ENCODE measurements at places on chromosomes 2 and 18.

GRCh38 chr2:135219226-135219625 is 167.1 kb downstream of the RAB3GAP1 start:
- no peak for DNase-seq

GRCh38 chr2:148642112-148642744 is 2.3 kb upstream of the EPC2 start:
- no peak for DNase-seq

DNA sequence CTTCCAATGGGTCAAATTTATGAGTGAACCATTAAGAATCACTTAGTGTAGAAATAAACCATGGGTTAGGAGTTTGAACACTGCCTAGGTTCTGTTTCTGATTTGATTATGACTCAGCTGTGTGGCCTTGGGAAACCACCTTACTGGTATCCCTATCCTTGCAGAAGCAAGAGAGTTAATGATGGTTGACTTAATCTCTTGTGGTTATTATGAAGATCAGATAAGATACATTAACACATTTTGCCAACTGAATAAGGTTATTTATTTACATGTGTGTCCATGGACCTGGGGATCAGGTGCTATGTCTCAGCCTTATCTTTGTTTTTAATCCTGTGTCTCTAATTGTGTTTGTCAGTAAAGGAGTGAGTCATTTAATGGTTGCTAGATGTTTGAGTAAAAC is 5.4 kb upstream of the KCNJ13 start:
- DNase-seq, result peak; percentile 97

- DNase-seq, result peak; percentile 79
Observed at GRCh38 chr2:132824716-132825115, 154.7 kb upstream of the LYPD1 start.

GRCh38 chr2:36565712-36566111 is 32.3 kb downstream of the FEZ2 start:
- no peak for DNase-seq

- DNase-seq, result peak; percentile 16
Observed at GRCh38 chr2:181741756-181742155, 61.4 kb upstream of the NEUROD1 start.

- peak; percentile 10 for DNase-seq
Observed at GRCh38 chr18:43389163-43389562, 111.9 kb upstream of the SYT4 start.

GRCh38 chr2:172640389-172640788 is 84.5 kb downstream of the PDK1 start:
- no peak for DNase-seq

- DNase-seq, result no peak
Observed at GRCh38 chr2:232415736-232416520, 9.3 kb downstream of the ALPG start.

GRCh38 chr2:199757233-199757870 is 93.6 kb downstream of the FTCDNL1 start:
- no peak for DNase-seq

DNA sequence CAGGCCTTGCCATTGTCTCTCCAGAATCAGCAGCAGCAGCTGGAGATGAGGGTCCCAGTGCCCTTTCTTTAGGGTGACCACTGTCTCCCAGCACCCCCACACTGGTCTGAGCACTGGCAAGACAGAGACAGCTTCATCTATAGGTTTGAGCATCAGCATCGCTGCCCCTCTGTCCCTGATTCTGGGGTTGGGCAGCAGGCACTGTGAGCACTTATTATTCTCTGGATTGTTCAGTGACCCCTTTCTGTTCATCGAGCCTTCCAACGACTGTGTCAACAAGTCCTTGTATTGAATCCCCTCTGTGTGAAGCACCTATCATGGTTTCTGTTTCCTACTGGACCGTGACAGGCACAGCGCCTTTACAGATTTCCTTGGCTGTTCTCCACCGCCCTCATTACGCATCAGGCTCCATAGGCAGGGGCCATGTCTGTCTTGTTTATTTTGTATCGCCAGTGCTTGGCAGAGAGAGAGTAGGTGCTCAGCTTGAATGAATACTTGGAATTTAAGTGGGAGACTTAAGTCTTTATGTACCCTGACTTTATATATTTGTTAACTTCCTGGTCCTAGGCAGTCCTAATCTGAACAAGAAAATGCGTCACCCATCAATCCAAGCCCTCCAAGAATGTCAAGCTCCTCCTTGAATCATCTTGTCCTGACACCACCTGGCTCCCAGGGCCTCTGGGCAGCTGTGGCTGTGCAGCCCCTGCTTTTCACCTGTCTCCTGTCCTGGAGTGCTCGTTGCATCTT is 11.4 kb downstream of the MALL start:
- peak; percentile 100 for DNase-seq

DNA sequence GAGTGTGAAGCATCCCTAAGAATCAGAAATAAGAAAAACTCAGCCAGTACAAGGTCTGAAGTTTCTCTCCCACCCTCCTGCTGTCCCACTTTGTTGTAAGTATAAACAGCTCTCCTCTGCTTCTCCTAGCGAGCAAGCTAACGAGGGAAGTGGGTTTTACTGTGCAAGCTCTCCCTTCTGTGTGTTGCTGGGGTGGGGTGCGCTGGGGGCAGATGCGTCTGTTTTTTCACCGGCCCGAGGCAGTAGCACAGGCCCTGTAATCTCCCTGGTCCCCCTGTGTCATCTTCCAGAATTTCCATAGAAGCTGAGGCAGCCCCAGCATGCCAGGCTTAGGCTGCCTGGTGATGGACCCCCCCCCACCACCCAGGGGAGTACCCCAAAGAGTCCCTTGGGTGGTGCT is 9.4 kb upstream of the CXCR4 start:
- no peak for DNase-seq

DNA sequence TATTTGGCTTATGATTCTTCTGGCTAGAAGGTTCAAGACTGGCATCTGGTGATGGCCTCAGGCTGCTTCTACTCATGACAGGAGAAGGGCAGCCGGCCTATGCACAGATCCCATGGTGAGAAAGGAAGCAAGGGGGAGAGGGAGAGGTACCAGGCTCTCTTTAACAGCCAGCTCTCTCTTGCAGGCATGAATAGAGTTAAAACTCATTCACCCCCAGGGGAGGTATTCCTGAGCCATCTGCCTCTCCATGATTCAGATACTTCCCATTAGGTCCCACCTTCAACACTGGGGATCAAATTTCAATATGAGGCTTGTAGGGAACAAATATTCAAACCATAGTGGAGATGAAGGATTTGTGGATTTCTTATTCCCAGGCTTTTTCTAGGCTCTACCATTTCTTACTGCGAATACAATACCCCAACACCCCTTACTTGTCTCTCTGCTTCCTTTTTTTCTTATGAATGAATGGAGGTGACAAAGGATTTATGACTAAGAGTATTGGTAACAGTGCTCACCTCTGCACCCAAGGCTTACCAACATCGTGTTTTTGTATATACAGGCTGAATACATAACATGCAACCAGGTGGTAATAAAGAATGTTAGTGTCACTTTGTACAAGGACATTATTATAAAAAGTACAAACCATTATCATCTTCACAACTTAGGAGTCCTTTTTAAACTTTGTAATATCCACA is 454.6 kb upstream of the TRIB2 start:
- no peak for DNase-seq

DNA sequence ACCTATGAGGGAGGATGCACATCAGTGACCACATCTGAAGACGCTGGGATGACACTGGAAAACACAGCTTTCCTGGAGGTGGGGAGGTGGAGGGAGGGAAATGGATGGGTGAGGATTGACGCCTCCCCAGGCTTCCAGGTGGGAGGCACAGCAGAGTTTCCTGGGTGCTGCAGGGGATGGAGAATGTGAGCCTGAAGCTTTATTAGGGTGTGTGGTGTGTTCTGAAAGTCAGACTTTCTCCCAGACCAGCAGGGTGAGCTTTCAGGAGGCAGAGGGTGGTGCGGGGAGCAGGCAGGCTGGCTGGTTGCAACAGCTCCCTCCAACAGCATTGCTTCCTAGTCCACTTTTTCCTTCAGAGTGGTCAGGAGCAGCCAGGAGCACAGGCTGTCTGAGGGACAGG is 263.1 kb downstream of the CELF4 start:
- DNase-seq, result no peak

GRCh38 chr2:195782156-195782555 is 125.1 kb downstream of the SLC39A10 start:
- DNase-seq, result no peak
